ENCODE measurements at places on chromosomes 12 and 14.

DNA sequence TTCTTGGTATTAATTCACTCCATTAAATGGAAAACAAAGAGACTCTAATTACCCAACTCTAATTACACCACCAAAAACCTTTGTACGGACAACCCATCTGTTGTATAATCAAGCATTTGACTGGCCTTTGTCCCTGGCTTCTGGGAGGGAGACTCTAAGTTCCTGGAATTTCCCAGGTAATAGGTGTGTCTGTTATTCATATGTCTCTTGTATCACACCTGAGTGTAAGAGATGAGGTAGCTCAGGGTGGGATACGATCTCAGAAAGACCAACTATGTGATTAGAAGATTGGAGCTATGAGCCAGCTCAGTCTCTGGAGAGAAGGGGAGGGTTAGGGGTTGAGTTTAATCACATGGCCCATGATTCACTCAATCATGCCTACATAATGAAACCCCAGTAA, 94.7 kb upstream of the PLXNC1 start:
- DNase-seq, result no peak

DNA sequence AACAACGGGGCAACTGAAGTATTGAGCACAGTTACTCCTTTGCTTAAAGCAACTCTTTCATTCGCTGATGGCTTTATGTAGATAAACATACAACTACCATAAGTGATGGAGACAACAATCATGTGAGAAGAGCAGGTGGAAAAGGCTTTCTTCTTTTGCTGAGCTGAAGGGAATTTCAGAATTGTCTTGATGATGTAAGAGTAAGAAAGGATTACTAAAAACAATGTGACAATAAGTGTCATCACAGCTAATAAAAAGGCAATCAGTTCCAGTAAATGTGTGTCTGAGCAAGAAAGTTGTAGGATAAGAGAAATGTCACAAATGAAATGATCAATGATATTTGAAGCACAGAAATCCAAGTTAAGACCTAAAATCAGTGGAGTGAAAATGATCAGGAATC, 647 bp downstream of the OR6C70 start:
- no peak for DNase-seq

DNA sequence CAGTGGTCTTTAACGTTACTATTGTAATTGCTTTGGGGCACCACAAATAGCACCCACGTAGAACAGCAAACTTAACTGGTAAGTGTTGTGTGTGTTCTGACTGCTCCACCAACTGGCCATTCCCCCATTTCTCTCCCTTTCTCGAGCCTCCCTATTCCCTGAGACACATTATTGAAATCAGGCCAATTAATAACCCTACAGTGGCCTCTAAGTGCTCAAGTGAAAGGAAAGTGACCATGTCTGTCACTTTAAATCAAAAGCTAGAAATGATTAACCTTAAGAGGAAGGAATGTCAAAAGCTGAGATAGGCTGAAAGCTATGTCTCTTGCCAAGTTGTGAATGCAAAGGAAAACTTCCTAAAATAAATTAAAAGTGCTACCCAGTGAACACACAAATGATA, 22.3 kb downstream of the PPP1R13B start:
- no peak for DNase-seq

GRCh38 chr12:43210485-43211192, 341.4 kb downstream of the ADAMTS20 start:
- no peak for DNase-seq

GRCh38 chr12:58557171-58557570, 363.1 kb downstream of the LRIG3 start:
- DNase-seq, result no peak

- DNase-seq, result no peak
These were observed 1.6 kb upstream of the HEBP1 start for GRCh38 chr12:13001775-13002040.

DNA sequence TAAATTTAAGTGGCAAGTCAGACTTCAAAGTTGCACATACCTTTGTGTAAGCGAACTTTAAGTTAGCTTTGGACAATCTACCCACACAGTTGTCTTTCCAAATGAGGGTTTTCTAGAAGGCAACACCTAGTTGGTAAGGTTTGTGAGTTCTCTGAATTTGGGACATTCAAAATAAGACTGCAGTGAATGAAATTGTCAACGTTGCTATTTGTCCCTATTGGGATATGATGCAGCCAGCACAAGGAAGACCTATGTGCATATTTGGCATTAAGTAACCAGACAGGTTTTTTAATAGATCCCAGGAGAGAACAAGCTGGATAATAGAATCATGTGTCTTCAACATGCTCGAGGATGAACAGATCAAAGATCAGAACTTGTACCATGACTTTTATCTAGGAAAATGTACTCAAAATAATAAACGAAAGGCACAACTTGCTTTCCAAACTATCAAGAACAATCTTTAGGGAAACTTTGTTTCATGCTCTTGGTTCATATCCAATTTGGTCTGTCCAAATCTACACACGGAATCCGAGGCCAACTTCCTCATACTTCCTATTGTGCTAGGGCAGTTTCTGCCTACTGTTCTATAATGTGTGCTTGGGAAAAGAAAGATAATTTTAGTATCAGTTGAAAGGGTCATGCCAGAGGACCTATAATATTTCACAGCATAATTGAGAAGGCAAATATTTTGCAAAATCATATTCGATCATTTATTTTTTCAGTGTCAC, 284.2 kb upstream of the SOX5 start:
- no peak for DNase-seq

DNA sequence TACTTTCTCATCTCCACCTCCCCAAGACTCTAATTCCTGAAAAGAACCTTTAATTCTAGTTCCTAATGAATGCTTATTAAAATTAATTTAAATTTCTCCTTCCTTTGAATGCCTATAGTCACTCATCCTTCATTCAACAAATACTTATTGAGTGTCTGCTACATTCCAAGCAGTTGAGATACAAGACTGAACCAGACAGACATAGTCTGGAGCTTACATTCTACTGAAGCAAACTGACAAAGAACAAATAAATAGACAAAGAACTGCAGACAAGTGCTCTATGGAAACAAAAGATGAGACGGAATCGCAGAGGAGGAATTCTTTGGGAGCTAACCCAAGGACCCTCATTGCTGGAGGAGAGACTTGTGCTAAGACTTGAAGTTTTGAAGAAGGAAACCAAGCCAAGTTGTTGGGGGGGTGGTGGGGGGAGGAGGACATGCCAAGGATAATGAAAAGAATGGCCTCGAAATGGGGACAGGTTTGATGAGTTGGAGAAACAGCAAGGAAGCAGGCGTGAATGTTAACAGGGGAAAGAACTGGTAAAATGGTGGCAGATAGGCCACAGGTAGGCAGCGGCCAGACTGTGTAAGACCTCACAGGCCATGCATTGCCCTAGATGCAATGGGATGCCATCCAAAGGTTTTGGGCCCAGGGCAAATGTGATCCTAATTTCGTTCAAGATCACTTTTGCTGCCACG, 9.7 kb upstream of the TDG start:
- no peak for DNase-seq

DNA sequence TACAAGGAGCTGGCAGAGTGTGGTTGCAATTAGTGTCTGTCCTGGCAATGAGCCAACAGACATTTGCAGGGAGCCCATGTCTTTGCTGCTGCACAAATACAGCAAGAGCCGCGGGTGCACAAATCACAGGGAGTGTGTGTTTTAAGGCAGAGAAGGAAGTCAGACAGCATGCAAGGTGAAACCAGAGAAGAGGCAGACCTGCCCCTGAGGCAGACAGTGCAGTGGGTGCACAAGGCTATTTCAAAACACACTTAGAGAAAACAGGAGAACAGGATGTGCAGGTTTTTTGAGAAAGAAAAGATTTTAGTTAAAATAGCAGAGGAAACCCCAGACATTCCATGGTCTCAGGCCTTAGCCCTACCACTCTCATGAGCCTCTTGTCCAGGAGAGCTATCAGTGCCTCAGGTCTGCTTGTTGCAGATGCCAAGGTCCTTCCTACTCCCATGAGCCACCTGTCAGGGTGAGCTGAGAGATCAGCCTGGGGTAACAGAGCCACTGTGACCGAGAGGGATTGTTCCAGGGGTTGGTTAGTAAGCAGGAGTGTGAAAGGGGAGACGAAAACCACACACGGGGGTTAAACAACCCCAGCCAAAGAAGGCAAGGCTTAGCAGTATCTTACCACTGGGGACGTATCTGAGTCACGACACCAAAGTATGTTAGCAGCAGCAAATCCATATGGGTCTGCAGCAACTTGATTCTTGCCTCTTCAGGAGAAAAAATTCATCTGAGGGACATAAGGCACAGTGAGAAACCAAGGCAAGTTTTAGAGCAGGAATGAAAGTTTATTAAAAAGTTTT, 78.1 kb downstream of the C14orf132 start:
- no peak for DNase-seq

DNA sequence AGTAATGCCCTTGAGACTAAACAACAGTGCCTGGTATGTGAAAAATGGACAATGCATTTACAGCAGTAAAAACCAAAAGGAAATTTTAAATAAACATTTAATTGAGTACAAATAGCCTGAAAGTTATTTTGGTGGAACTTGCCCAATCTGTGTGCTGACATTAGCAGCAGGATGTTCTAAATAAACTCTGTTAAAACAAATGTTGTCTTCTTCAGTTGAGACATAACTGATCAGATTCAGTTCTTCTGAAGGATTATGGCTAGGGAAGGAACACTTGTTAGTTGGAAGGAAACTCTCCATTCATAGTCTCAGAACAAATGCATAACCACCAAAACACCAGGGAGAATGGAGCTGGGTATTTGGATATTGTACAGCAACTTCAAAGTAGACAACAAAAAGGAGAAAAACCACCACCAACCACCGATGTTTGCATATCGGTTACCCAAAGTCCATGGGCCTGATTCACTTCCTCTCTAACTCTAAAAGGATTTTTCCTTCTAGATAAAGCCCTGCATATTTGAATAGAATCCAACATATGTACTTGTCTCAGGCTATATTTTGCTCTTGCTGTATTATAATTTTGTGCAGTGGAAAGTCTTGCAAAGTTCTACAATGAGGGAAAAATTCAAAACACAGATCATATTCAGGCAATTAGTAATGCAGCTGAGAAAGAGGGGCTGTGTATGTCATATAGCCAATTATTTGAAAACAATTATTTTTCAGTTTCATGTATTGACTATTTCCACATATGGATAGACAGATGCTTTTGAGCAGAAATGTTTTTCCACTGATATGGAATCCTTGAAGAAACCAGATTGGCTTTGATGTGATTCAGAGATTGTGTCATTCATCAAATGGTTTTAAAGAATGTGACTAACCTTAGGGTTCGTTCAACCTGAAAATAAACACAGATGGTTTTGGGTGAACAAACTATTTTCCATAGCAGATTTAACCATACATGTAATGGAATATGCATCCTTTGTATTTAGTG, 152.2 kb upstream of the BMP4 start:
- DNase-seq, result no peak

- no peak for DNase-seq
These were observed 14.6 kb downstream of the TESC start for GRCh38 chr12:117084405-117085317.

DNA sequence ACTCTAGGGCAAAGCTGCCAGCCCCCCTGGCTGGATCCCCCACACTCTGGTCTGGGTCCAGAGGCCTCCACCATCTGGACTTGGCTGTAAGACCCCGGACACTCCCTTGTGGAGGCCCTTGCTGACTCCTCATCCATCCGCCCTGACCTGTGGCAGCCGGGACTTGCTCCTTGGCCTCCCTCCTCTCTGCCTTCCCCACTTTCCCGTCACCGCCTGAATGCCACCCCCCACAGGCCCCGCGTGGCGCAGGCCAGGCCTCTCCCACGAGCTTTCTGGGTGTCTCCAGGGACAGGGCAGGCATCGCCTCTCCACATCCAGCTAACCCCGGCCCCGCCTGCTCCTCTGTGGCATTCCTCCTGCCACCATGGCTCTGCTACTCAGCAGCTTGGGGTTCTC, 14.1 kb downstream of the JAG2 start:
- DNase-seq, result no peak

- DNase-seq, result no peak
These were observed 141.4 kb downstream of the CRADD start for GRCh38 chr12:93818488-93819049.

GRCh38 chr14:100062590-100062989, 2.6 kb upstream of the EVL start:
- no peak for DNase-seq

DNA sequence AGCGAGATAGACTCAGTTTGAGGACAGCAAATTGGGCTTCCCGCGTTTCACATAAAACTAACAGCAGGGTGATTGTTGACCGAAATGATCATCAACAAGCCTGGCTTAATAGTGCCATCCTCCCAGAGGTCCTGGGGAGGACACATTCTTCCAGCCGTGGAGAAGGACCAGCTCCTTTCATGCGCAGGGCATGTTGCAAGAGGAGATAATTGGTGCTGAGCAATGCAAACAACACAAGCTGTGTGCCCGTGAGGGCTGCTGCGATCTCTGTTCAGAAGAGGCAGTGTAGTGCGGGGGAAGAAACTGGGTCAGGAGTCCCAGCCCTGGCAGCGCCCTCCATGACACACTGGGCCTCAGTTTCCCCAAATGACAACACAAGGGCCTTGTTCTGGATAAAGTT, 54.3 kb downstream of the CCDC85C start:
- DNase-seq, result no peak

DNA sequence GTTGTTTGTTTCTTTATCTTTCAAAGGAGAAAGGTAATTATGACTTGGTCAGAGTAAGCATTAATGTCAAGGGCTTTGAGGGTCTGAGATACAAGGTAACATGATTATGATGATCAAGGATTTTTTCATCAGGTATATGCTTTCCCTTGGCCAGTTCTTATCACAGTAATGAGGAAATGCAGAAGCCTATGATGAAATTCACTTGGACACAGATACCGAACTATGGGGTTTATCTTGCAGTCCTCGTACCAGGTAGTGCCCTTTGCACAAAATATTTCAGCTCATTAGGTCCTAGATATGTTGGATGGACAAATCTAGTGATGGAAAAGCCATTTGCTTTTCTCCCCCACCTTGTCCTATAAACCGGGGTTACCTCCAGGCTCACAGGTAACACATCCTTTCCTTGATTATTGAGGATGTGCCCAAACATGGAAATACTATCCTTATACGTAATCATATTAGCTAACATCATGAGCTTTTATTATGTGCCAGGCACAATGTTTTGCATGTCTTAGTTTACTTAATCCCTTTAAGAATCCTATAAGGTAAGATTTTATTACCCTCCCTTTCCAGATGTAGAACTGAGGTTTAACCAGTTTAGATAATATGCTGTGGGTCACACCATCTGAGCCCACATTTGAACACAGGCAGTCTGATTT, 7.0 kb upstream of the RASSF3 start:
- DNase-seq, result no peak

DNA sequence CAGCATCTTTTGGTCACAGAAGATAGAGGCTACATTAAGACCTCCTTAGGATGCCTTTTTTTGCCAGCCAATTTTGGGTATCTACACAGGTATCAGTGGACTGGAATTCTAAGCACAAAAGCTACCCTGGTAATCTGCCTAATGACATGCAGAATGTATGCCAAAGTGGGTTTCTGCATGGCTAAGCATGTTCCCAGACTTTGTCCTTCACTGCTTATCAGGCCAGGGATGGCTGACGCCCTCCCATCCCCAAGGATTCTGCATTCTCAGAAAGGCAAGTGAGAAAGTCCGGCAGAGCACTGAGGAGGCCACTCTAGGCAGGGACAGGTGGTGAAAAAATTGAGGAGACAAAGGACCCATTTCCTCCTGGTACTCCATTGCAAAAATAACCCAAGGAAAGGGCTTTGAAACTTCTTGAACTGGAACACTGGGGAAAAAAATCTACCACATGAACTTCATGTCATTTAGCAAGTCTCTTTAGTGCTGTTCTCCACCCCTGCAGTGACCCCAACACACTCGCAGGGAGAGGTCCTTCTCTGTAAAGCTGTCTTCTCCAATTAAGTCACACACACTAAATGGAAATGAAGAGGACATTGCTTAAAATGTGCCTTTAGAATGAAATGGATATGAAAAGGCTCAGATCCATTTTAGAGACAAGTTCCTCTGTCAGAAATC, 91.7 kb upstream of the MAX start:
- DNase-seq, result no peak

All from NCI-H446 (cell line).